Forelimb muscle (tissue), 1 donor: ENCODE measurements at places on chromosomes 1 and 21. TPM values are rescaled to one million over a fixed set of nuclear protein-coding genes. Genes with fewer than 3 reads are reported as not detected.

RNU1-2 gene
- polyA plus RNA-seq, result not detected

NUAK2 gene
- 0.49 TPM for polyA plus RNA-seq

GIPC2 gene
- polyA plus RNA-seq, result 0.78 TPM

TNFAIP8L2 gene
- 1.7 TPM for polyA plus RNA-seq

PTCH2 gene
- polyA plus RNA-seq, result 10.9 TPM

COL24A1 gene
- polyA plus RNA-seq, result 5.5 TPM

CRP gene
- polyA plus RNA-seq, result not detected

RPAP2 gene
- 13.3 TPM for polyA plus RNA-seq

CTSK gene
- 57.6 TPM for polyA plus RNA-seq

HSD11B1 gene
- not detected for polyA plus RNA-seq

FALEC gene
- 1.1 TPM for polyA plus RNA-seq

FHAD1 gene
- polyA plus RNA-seq, result 1.9 TPM

OR2L2 gene
- polyA plus RNA-seq, result 0.06 TPM

CRYBG2 gene
- not detected for polyA plus RNA-seq

- DNase-seq, result no peak
Observed at GRCh38 chr21:37751268-37751975, 164.8 kb downstream of the KCNJ6 start.

DNA sequence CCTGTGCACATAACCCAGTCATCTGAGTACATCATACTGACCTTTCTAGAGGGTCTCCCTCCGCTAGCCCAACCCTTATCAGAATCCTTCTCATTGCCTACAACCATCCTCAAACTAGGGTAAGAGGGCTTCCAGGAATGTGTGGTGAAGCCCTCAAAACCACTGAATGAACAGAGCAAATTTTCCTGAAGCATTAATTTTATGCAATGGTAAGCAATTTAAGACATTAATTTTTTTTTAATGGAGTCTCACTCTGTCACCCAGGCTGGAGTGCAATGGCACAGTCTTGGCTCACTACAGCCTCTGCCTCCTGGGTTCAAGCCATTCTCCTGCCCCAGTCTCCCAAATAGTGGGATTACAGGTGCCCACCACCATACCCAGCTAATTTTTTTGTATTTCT lies 86.1 kb upstream of the ZNF281 start:
- DNase-seq, result no peak

DNA sequence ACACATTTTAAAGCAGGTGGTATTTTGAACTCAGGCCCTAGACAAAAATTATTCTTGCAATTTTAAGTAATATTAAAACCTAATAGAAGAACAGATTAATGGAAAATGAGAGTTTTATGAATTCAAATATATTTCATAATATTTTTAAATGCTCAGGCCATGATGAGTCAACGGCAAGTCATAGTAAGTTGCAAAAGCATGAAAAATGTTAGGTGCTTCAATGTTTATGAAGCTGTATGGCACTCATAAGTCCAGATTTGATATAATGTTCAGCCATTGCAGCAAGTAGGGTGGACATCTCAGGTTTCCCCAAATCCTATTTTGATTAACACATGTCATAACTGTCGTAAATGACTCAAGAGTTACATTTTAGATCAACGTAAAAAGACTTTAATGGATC lies 112.6 kb downstream of the GRIK1 start:
- DNase-seq, result no peak

GRCh38 chr21:37562920-37563640 lies 196.5 kb downstream of the DYRK1A start:
- DNase-seq, result no peak

GRCh38 chr1:68085752-68086151 lies 35.3 kb upstream of the DIRAS3 start:
- no peak for DNase-seq

- DNase-seq, result no peak
Observed at GRCh38 chr21:31331231-31331630, 12.8 kb downstream of the TIAM1 start.

- no peak for DNase-seq
Observed at GRCh38 chr21:33734818-33735217, 92.5 kb downstream of the ITSN1 start.

DNA sequence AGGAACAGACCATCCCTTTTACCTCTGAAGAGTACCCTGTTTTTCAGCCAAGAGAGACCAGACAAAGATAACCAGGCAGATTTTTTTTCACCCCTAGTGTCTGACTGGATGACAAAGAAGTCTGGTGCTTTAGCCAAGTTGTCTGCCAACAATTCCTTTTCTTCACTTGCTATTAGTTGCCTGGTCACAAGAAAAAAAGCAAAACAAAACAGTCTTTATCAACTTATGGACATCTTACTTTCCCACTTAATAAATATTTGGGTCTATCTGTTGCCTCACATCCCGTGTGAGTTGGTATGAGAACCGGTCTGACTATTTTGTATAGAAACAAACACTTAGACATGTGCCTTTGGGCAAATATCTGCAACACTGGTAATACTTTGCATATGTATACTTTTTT lies 662.9 kb downstream of the PLPP3 start:
- no peak for DNase-seq

DNA sequence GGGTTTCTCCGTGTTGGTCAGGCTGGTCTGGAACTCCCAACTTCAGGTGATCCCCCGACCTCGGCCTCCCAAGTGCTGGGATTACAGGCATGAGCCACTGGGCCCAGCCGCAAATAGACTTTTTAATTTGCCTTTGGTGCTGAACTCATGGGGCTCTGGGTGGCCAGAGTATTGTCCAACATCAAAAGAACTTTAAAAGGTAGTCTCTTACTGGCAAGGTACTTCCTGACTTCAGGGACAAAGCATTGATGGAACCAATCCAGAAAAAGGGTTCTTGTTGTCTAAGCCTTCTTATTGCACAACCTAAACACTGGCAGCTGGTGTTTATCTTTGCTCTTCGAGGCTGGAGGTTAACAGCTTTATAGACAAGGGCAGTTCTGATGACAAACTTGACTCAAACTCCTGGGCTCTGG lies 3.8 kb upstream of the KTI12 start:
- DNase-seq, result no peak

GRCh38 chr1:22236166-22236565 lies 93.3 kb upstream of the WNT4 start:
- DNase-seq, result no peak

GRCh38 chr1:67708606-67709005 lies 23.6 kb downstream of the GADD45A start:
- DNase-seq, result no peak

- no peak for DNase-seq
Observed at GRCh38 chr1:99738858-99739465, 27.5 kb downstream of the FRRS1 start.

DNA sequence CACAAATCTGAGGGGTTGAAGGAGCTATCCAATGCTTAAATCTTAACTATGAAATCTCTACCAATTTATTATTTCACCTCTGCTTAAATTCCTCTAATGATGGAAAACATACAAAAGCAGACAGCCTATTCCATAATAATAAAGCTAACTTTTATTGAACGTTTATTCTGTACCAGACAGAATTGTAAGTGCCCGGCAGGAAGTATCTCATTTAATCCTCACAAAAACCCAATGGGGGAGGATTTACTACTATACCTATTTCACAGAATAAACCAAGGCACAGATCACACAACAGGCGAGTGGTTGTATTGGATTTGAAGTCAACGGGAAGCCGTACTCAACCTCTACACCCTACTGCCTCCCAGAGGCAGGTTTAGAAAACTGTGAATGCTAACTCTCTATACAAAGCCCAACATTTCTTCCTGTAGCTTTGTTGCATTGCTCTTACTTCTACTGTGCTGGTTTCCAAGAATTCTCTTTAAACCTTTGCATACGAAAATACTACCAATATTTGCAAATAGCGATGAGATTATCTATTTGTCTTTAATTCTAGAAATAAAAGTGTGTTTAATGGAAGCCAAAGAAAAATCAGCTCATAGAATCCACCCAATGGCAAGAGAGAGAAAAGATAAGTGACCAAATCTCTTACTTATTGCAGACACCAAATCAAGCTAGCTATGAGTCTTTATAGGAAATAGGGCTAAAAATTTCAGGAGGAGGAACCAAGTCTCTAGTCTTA lies 33.5 kb upstream of the C1orf53 start:
- peak; percentile 2 for DNase-seq
